ENCODE measurements at places on chromosomes 12 and 14. TPM values are rescaled to one million over a fixed set of nuclear protein-coding genes. Genes with fewer than 3 reads are reported as not detected.

Gene OR6J1
- total RNA-seq = not detected

Gene AKAP6
- 1.1 TPM for total RNA-seq

Gene HNF1A
- not detected for total RNA-seq

Gene SUSD6
- 76.9 TPM for total RNA-seq

Gene P2RX2
- total RNA-seq = not detected

Gene HAL
- total RNA-seq = 2.2 TPM

Gene GLS2
- 1.3 TPM for total RNA-seq

Gene BCL2L14
- total RNA-seq = 3.0 TPM

Gene CD163L1
- total RNA-seq = not detected

Gene FOXN4
- not detected for total RNA-seq

Gene MYF6
- total RNA-seq = not detected

Gene SAMD15
- total RNA-seq = 0.29 TPM

Measured in activated T-helper 17 cell treated with anti-CD3 and anti-CD28 coated beads, Interleukin-2, amount 50 U/mL, for 72 hours (primary cell).